ENCODE measurements at places on chromosomes 11 and 22. TPM values are rescaled to one million over a fixed set of nuclear protein-coding genes. Genes with fewer than 3 reads are reported as not detected.

DNA sequence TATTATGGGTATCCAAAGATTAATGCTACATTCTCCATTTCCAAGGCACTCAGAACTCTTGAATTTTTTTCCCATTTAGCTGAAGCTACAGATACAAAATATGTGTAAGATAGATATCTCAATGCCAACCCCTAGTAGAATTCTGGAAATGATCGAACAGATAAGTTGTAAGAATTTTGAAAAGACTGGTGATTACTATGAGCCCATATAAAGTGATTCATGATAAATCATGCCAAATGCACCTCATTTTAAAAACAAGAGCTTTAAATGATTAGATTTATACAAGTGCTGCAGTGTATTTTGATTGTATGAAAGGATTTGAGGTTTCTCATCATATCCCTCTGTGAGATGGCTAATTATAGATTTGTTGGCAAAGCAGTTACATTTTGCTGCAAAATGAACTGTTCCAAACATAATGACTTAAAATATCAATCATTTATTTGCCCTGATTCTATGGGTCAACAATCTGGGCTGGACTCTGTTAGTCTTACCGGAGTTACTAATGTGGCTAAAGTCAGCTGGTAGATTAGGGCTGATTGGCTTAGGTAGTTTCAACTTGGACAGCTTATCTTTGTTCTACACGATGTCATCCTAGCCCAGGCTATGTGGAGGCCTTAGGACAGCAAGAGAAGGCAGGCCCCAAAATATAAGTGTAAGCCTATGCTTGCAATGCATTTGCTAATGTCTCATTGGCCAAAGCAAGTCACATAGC is 3.4 kb downstream of the OR10V1 start:
- no peak for DNase-seq

Gene APOBEC3G
- 9.3 TPM for total RNA-seq

DNA sequence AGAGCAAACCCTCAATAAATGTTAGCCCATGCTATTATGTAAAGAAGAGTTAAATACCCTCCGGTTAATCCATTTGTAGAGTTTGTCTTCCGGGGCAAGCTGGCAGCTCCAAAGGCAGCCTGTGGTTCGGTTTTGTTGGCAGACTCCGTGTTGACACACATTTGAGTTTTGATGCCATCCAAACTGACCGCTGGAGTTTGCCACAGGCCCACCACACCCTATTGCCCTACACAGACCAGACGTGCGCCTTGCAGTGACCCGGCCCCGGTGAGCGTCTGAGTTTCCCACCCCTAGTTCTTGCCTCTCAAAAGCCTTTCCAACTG is 25.1 kb downstream of the ELFN2 start:
- DNase-seq, result no peak

Gene PKP3
- not detected for total RNA-seq

Gene CARNS1
- 6.0 TPM for total RNA-seq

GRCh38 chr11:10913075-10913474 is 55.2 kb upstream of the ZBED5 start:
- no peak for DNase-seq

DNA sequence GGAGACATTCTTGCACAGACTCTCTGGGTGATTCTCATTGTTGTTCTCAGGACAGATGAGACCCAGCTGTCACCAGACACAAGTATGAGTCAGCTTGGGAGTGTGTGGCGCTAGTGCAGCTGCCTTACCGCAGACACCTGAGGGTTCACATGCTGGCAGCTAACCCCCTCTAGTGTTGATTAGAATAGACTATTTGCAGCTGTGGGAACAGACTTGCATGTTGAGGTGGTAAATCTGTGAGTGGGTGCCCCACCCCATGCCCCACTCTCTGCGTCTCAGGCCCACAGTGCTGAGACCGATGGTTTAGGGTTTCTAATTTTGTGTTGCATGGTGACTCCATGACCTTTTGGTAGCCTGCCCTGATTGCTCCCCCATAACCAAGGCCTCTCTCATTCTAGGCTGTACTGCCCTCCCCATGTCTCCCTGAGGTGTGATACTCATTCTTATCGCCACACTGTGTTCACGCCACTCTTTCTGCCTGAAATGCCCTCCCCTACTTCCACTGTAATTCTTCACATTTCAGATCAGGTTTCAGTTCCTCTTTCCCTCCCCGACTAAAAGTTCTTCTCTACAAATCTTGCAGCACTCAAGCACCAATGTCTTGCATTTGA is 73.7 kb upstream of the KIRREL3 start:
- no peak for DNase-seq

- DNase-seq, result no peak
These were observed 45.3 kb upstream of the CD82 start for GRCh38 chr11:44519989-44520737.

DNA sequence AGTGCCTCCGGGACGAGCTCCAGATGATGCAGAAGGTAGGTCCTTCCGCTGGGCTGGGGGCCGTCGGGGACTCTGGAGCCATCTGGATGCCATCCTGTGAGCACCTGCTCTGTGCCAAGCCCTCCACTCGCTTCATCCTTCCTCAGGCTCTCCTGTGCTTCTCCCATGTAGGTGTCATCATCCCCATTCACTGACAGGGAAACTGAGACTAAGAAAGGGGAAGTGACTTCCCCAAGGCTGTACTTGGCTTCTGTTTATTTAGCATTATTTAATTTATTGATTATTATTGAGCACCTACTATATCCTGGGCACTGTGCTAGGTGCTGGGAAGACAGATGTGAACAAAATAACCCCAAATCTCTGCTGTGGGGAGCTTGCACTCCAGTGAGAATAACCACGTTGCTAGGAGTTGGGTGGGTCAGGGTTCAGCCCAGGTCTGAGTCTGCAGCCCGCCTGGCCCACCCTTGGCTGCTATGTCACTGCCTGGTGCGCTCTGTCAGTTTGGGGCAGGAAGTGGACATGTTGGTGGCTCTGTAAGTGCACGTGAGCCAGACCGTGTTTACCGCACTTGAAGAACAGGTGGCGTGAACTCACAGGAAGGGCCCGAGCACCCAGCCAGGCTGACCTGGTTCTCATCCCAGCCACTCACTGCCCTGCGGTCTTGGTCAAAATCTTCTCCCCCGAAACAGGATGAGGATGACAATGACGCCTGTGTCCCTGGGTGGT is 35.9 kb upstream of the GCAT start:
- DNase-seq, result no peak

Gene TTC36
- 30.4 TPM for total RNA-seq

- no peak for DNase-seq
These were observed 89.4 kb downstream of the TMEM135 start for GRCh38 chr11:87127101-87127500.

Gene TRPC6
- 4.8 TPM for total RNA-seq

DNA sequence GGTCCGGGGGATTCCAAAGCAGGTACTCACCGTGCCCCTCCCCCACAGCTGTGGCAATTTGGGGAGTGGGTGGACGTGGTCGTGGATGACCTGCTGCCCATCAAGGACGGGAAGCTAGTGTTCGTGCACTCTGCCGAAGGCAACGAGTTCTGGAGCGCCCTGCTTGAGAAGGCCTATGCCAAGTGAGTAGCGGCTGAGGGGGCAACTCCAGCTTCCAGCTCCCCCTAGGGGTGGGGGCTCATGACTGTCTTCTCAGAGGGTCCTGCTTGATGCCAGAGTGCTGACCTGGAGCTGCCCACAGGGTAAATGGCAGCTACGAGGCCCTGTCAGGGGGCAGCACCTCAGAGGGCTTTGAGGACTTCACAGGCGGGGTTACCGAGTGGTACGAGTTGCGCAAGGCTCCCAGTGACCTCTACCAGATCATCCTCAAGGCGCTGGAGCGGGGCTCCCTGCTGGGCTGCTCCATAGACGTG is 4.2 kb downstream of the CAPN1 start:
- no peak for DNase-seq

DNA sequence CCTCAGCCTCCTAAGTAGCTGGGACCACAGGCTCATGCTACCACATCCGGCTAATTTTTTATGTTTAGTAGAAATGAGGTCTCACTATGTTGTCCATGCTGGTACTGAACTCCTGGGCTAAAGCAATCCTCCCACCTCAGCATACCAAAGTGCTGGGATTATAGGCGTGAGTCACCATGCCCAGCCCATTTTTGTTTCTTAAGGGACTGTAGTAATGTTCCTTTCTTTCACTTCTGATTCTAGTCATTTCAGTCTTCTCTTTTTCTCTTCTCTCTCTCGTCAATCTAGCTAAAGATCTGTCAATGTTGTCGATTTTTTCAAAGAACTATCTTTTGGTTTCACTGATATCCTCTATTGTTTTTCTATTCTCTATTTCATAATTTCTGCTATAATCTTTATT is 111.0 kb upstream of the APOA1 start:
- no peak for DNase-seq

- no peak for DNase-seq
These were observed 33.3 kb downstream of the EXT2 start for GRCh38 chr11:44128729-44129128.

DNA sequence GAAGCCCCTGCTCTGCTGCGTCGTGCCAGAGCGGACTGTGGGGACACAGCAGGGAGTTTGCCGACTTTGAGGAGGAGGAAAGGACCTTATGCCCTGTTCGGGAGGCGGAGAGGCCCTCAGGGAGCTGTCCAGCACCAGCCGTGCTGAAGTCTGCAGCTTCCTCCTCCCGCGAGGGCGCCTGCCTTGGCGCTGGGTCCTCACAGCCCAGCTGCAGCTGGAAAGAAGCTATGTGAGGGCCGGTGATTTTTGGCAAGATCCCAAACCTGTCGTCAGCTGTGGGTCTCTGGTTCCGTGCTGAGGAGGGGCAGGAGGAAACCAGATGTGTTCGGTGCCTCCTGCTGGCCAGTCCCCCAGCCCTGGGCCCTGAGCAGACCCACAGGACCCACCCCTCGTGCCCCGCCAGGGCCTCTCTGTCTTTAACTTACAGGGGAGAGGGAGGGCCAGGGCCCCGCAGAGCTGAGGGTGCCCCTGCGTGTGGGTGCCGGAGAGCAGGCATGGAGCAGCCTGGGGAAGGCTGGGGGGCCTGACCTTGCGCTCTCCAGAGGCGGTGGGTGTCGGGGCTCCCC is 12.0 kb downstream of the BRSK2 start:
- no peak for DNase-seq

Gene JAML
- total RNA-seq, result not detected

GRCh38 chr22:42356533-42356932 is 75.7 kb downstream of the NFAM1 start:
- no peak for DNase-seq

DNA sequence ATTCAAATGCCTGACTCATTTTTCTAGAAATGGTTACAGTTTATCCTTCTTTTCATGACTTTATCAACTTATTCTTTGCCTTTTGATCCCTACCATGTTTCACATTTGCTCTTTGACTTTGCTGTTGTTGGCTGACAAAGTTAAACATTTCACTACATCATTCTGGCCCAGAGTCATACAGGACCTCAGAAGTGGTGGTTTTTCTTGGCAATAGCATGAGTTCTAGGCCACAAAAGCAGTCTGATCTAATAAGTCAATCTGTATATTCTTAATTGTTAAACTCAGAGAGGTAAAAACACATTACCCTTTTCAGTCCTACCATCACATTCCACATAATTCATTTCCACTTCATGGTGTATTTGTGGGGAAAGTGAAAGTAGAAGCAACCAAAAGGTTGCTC is 763.2 kb upstream of the TENM4 start:
- no peak for DNase-seq

DNA sequence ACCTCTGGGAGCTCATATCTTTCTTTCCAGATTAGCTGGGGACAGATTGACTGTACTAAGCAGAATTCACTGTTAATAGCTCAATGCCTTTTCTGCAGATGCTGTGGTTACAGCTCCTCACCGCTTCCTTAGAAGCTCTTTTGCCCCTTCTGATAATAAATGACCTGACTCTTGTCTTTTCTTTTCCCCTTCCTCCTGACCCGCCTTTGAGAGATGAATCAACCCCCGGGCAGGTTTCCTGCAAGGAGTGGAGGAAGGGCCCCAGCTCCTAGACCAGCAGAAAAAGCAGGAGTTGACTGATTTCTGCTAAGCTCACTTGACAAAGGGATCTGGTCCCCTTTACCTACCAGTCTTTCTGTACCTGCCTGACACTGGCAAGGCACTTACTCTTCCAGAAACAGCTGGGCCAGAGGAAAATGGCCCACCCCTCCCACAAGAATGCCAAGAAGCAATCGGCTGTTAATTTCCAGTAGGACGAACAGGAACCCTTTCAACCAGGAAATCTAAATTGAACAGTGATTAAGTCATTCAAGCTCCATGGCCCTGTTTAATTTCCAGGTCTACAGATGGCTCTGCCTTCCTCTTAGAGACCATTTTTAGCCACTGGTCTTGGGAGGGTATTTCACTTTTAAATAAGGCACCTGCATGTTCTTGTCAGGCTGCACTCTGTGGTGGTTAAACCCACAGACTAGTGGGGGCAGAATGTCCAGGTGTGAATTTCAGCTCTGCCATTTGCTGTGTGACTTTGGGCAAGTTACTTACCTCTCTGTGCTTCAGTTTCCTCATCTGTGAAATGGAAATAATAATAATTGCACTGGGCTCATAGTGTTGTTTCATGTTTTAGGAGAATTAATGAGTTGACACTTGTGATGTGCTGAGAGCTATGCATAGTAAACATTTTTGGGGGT is 67.5 kb downstream of the PRR5L start:
- DNase-seq, result no peak

DNA sequence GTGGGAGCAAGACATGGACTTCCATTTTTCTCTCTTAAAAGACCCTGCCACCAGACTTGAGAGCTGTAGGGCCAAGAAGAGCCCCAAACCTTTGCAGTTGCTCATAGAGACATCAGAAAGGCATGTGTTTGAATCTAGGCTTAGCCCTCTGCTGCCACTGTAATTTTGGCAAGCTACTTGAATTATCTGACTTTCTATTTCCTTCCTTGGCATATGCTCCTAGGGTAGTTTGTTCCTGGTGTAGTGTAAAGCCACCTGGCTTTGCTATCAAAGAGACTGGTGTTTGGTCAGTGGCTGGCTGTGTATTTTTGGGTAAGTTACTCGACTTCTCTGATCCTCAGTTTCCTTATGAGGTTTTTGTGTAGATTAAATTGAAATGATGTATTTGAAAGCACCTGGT is 252.1 kb upstream of the CCDC90B start:
- DNase-seq, result no peak

- DNase-seq, result no peak
These were observed 762 bp downstream of the MTMR3 start for GRCh38 chr22:29883775-29884097.

GRCh38 chr22:23164091-23164490 is 16.2 kb upstream of the BCR start:
- no peak for DNase-seq

Gene OR6T1
- total RNA-seq, result not detected

Gene FOLR2
- 34.5 TPM for total RNA-seq

DNA sequence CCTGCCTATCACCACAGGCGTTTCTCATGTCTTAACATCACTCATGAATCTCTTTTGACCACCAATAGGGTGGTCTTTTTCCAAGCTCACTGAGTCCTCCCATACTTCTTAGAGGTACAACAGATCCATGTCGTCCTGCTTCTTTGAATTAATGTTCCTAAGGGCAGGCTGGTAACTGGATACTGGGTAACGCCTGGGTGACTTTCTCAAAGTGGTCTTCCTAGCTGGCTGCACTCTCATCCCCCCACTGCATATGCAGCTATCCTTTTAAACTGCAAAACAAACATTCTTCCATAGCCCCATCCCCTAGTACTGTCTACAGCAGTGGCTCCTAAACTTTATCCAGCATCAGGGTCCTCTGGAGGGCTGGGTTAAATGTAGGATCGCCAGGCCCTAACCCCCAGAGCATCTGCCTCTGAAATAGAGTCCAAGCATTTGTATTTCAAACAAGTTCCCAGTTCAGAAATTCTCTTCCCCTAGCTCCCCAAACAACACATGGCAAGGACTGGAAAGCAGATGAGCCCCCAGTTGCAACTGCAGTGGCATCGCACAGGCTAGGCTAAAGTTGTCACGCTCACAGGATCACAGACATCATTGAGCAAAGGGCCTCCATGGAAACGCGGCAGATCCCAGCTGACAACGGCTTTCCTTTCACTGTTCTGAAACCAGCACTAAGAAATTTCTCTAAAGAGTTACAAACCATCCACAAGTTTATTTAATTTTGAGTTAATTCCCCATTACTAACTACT is 204.9 kb downstream of the LARGE1 start:
- DNase-seq, result no peak

Gene SGSM1
- 4.2 TPM for total RNA-seq
